Colonic mucosa (tissue), 4 donors: ENCODE measurements at places on chromosomes 3 and 15. TPM values are rescaled to one million over a fixed set of nuclear protein-coding genes. Genes with fewer than 3 reads are reported as not detected.

GRCh38 chr3:3800080-3800455 lies 837 bp downstream of the LRRN1 start:
- peak; percentile 20 for DNase-seq

DNA sequence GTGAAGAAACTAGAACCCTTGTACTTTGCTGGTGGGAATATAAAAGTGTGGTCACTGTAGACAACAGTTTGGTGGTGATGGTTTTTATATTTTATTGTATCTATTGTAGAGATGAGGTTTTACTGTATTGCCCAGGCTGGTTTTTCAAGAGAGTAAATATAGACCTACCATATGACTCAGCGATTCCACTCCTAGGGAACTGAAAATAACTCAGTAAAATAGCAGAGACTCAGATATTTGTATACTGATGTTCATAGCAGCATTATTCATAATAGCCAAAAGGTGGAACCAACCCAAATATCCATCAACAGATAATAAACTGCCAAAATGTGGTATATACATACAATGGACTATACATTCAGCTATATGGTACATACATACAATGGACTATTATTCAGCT lies 68.8 kb upstream of the IL12A start:
- DNase-seq: no peak

DNA sequence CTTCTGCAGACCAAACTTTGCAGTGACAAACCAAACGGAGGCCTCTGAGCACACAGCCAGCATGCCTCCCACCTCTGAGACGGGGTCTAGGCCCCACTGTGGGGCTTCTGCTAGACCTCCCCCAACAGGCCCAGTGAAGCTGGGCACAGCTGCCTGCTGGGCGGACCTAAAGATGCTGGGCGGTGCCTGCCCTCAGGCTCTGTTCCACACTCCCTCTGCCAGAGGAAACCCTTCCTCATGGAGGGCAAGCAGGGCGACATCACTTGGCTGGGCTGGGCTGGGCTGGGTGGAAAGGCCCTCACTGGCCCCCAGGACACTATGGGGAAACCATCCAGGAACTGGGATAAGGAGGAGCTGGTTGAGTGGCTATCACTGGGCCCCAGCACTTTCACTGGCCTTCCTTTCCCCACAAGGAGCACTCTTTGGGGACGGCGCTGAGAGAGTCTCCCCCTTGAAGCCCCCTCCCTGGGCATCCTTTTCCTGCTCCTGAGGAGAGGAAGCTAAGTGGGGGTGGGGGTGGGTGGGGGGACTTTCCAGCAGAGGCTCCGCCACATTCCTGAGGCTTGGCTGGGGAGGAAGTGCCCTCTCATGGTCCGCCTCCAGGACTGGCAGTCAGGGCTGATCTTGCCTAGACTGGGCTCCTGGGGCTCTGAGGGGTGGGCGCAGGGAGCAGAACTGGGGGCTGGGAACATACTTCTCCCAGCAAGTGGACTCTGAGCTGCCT lies 98.1 kb upstream of the HACD2 start:
- DNase-seq: no peak

Gene ALDH1A3
- 3.8 TPM for total RNA-seq

Gene RTP1
- not detected for total RNA-seq

Gene DUOXA2
- 48.5 TPM for total RNA-seq

Gene FBXW12
- total RNA-seq: not detected

Gene HTR3C
- total RNA-seq: not detected
